ELF-1 (cell line): ENCODE measurements at places on chromosomes 6 and 20.
A peak's percentile ranks its signal among the peaks of the same experiment; 100 is the strongest.

DNA sequence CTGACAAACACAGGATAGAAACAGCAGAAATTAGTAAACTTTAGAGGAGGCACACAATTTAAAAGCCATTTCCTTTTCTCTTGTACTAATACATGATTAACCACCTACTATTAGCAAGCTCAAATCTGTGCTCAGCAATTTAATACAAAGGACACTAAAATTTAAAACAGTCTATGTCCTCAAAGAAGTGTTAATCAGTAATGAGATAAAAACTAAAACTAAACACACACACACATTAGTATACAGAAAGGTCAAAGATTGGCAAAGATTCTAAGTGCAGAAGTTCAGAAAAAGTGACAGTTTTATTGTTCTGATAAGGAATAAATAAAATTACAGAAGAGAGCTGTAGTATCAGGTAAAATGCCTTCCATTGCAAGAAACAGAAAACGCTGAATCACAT is 73.9 kb upstream of the RUNX2 start:
- DNase-seq = no peak

GRCh38 chr20:13554076-13554475 is 84.7 kb downstream of the TASP1 start:
- no peak for DNase-seq

DNA sequence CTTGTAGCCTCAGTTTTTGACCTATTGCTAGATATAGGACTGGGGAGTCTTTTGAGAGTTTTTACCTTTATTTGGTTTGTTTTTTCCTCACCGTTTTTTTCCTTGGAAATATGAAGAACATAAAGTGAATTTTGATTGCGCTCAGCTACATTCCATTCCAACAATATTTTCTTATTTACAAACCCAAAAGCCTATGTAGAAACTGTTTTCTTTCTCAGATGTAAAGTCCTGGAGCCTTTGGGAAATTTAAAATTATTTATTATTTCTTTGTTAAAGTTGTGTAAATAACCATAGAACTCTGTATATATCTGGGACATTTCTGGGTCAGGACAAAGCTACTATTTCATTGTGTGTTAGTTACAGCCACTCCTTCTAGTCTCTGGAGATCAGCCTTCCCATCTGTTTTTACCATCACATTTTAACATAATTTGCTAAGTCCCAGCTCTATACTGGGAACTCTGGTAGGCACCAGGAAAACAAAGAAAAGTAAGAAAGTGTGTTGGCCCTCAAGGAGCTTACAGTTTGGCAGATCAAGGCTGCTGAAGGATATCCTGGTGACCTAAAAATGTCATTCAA is 68.8 kb downstream of the JAG1 start:
- no peak for DNase-seq

DNA sequence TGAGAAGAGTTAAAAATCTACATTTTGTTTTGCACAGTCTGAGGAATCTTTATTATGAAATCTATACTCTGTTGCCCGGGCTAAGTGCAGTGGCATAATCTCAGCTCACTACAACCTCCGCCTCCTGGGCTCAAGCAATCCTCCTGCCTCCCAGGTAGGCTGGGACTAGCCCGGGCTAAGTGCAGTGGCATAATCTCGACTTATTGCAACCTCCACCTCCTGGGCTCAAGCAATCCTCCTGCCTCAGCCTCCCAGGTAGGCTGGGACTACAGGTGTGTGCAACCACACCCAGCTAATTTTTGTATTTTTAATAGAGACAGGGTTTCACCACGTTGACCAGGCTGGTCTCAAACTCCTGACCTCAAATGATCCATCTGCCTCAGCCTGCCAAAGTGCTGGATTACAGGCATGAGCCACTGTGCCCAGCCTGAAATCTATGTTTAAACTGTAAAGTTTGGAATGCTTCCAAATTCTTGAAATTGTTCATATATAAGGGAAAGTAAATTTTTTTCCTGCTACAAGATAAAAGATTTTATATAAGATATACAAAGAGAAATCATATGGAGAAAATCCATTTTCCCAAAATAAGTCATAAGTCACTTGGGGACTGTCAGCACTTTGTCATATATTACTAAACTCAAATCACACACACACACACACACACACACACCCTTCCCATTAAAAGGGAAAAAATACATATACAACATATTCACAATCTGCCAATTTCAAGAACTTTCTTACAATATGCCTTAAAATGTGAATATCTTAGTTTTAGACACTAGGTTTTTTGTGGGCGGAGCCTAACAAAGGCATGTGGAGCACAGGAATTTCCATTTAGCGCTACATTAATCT is 19.4 kb downstream of the PTPRK start:
- no peak for DNase-seq

DNA sequence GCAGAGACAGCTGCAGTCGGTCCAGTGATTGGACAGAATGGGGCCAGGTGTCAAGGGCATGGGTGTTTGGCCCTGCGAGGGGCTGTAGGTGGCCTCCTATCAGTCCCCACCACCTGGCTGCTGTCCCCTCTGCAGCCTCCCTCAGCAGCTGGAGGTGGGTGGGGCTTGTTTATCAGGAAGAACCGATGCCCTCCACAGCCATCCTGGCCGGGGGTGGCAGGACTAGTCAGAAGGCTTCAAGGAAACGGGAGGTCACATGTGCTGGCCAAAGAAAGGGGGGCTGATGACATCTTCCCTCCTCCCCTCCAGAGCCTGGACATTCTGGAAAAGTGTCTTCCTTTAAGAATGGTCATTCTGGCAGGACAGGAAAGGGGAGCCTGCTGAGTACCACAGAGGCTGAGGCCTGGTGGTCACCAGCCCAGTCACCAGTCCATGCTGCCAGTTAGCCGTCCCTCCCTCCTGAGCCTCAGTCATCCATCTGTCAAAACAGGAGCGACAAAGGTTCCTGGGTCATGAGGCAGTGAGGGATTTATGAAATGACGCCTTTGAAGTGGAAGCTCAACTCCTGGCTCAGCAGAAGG is 4.1 kb downstream of the FAM210B start:
- DNase-seq = no peak

- DNase-seq = peak; percentile 74
Measured at GRCh38 chr20:62426699-62427131, 624 bp downstream of the RBBP8NL start.
